GDM1 (cell line): ENCODE measurements at places on chromosomes 1 and 21.

- no peak for DNase-seq
Measured at GRCh38 chr1:228163007-228163753, 2.4 kb upstream of the IBA57 start.

DNA sequence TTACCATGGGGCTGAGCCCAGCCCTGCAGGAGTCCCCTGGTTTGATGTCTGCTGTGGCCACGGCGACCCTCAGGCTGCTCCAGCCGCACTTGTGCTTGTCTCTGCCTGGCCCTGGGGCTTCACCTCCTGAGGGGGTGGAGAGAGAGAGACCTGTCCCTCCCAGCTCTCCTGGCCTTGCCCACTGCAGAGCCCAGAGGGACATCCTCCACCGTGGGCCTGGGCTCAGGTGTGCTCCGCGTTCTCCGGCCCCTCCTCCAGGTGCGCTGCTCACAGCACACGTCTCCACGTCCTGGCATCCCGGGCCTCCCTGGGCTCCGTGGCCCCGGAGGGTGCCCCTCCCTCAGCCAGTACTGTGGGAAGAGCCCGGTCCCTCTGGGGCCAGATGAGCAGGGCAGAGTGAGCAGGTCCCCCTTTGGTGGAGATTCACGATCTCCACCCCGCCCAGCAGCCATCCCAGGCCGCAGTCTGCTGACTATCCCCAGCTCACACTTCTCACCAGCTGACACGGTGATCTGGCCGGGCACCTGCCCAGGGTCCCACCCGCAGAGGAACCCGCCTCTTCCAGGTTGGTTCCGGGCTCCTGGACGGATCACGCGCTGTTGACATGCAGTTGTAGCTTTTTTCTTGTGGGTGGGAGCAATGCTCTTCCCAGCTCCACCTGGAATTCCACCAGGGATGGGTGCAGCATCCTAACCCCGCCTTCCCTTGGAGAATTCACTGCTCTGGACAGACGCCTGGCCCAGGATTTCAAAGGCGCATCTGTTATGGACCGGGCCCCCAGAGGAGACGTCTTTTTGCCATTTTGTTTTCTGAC is 41.8 kb upstream of the POFUT2 start:
- DNase-seq: no peak

GRCh38 chr1:8364528-8365442 is 46.9 kb downstream of the SLC45A1 start:
- no peak for DNase-seq

DNA sequence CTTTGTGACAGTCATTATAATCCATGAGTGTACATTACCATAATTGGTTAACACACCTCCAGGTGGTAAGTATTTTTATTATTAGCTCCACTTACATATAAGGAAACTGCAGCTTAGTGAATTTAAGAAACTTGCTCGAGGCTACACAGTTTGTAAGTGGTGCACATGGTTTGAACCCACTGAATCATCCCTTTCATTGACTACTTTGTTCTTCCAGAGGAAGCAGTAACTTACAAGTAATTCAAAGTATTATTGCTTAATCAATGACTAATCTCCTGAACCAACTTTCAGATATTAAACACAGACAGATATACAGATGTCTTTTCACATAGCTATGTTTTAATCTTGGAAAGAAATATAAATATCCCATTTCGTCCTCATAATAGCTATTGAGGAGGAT is 18.7 kb upstream of the CLDN8 start:
- no peak for DNase-seq

- DNase-seq: no peak
Measured at GRCh38 chr21:39079617-39080016, 103.6 kb downstream of the PSMG1 start.

GRCh38 chr1:156964441-156964840 is 44.0 kb downstream of the LRRC71 start:
- DNase-seq: no peak

DNA sequence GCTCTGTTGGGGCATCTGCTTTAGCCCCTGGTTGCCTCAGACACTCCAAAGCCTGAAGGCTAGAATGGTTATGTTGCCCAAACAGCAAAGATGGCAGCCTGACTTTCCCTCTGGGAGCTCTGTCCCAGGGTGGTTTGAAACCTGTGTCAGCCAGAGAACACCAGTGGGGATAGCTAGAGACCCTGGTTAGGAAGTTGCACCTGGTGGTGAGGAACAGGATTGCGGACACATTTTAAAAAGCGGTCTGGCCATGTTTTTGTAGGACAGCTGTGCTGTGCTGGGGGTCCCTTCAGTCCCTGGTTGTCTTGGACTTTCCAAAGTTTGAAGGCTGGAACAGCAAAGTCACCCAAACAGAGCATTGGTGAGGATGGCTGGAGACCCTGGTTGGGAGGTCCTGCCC is 87.8 kb downstream of the DNM3 start:
- no peak for DNase-seq

DNA sequence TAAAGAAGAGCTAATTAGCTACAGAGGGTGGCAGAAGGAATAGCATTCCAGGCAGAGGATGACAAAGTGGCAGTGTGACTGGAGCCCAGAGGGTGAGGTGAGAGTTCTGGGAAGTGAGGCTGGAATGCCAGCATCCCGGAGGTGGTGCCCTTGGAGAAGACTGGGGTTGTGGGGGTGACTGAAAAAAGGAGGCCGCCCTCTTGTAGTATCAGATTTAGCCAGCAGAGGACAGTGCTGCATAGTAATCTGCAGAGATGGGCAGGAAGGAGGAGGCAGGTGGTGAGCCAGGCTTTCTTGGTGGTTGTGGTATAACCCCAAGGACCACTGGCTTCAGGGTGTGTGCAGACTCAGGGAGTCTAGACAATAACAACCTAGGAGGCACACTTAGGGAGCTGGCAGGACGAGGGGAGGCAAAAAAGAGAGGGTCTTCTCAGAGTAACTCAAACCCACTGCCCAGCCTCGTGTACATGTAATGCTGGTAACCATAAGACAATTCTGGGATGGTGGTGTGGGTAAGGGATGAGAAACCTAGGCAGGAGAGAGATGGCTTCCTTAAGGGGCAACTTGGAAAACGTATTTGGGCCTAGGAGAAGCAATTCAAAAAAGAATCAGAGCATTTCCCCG is 30.5 kb downstream of the MROH7 start:
- peak; percentile 22 for DNase-seq

DNA sequence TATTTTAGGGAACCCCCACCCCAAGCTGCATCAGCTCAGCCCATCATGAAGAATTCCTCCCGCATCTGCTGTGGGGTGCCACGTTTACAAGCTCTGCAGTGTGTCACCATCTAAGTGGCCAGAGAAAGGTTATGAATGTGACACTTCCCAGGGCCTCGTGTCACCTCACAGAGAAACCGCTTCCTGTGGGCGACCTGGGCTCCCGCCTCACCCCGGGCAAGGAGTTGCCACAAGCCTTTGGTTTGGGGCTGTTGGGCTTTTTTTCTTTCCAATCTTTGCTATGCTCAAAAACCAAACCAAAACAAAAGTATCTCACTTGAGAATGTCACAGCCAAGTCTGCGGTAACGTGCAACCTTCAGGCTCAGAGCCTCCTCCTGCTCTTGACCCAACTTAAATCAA is 82.1 kb upstream of the ARHGEF16 start:
- DNase-seq: no peak

- no peak for DNase-seq
Measured at GRCh38 chr1:21865609-21865942, 53.5 kb downstream of the LDLRAD2 start.

- DNase-seq: no peak
Measured at GRCh38 chr1:83527987-83528386, 470.9 kb downstream of the TTLL7 start.
